CD4-positive, alpha-beta T cell treated with Interferon alpha-2 for 1 hour (primary cell): ENCODE measurements at places on chromosomes 2 and 18.

GRCh38 chr18:70030728-70031127, 83.1 kb upstream of the CD226 start:
- no peak for DNase-seq

GRCh38 chr2:109438773-109439389, 174.9 kb downstream of the SEPTIN10 start:
- DNase-seq: no peak

GRCh38 chr2:223012291-223012690, 39.7 kb upstream of the KCNE4 start:
- no peak for DNase-seq

- no peak for DNase-seq
Observed at GRCh38 chr18:55362303-55362702, 225.7 kb downstream of the TCF4 start.

GRCh38 chr2:231191896-231192872, 6.2 kb upstream of the ARMC9 start:
- DNase-seq: no peak

DNA sequence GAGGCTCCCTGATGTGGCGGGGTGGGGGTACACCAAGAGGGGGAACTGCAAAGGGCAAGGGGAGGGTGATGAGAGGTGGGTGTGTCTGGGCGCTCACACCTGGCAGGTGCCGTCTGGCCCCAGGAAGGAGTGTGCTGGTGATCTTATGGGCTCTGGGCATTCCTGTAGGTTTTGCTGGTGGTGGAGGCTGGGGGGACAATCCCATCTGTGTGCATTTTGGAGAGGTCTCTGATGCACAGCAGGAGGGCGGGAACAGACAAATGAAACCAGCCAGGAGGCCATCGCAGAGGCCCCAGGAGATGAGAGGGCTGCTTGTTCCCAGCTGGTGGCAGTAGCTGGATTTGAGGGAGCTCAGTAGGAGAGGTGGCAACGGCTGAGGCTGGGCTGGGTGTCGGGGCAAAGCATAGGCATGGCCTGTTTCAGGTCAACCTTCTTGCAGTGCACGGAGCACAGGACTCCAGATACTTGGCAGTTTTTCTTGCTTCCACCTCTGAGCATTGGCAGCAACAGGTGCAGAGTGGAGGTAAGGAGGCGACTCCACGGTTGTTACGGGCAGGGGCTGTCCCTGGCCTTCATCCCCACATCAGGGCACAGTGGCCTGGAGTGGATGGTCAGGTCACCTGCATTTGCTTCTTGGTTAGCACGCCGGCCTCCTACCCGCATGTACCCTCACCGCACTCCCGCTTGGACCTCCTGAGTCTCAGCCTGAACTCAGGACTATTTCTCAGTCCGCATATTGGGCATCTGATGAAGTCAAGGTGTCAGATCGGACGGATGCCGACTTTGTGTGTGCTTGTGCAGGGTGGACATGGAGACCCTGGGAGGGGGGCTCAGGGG, 194.2 kb upstream of the HDAC4 start:
- DNase-seq: no peak

GRCh38 chr2:147223119-147223518, 621.7 kb upstream of the ACVR2A start:
- DNase-seq: no peak

DNA sequence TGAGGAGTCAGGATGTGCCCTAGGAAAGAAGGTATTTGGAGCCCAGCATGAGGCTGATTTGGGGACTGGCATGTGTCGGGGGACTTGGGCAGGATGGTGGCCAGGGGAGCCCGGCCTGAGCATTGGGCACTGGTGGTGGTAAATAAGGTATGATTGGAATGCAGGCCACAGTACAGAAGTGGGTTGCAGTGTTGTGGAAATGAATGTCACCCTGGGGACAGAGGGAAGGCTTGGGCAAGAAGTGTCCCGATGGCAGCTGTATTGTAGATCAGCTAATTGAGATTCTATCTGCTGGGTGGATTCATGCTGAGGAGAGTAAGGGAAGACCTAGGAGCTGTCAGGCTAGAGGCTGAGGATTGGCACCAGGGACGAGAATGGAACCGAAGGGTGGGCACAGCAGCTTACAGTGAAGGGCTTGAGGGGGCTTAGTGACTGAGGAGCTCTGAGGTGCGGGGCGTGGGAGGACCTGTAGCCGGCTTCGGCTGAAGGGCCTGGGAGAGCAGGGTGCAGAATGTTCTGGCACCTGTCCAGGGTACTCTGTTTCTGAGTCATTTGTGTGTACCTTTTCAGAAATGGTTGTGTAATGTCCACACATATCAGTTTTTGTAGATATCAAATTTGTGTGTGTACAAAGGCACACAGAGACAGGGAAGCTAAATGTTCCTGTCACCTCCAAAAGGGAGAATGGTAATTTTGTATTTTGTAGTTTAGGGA, 170.2 kb downstream of the PRKCE start:
- no peak for DNase-seq

DNA sequence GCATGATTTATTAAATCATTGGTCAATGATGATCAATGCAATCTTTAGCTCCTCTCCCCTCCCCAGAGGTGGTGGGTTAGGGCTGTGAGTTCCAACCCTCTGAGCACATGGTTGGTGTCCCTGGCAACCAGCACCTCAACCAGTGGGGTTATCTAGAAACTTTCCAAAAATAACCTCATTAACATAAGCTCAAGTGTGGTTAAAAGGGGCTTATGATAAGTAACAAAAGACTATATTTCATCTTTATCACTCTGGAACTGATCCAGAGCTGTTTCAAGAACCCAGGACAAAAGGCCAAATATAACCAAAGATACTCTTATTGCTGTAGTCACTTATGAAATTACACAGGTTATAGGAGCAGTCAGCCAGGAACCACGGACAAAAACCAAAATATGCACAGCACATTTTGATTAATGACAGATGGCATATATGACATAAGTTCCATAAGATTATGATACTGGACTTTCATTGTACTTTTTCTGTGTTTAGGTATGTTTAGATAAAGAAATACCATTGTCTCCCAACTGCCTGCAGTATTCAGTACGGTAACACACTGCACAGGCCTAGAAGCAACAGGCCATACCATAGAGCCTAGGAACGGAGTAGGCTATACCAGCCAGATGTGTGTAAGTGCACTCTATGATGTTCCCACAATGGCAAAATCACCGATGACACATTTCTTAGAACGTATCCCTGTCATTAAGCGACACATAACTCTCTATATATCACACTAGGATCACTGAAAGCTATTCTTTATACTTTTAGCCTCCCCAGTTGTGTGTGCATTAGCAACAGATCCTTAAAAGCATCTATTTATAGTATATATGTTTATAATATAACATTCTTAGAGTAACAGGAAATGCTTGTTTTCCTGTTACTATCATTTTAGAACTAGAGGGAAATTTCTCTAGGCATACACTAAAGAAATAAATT, 31.9 kb downstream of the KIDINS220 start:
- DNase-seq: no peak

DNA sequence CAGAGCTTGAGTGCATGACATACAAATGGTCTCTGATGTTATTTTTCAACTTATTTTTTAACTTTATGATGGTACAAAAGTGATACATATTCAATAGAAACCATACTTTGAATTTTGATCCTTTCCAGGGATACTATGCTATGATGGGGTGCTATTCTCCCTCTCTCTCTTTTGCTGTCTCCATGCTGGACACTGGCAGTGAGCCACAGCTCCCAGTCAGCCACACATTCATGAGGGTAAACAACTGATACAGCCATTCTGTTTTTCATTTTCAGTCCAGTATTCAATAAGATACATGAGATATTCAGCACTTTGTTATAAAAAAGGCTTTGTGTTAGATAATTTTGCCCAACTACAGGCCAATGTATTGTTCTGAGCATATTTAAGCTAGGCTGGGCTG, 859.3 kb upstream of the KLHL29 start:
- DNase-seq: no peak

DNA sequence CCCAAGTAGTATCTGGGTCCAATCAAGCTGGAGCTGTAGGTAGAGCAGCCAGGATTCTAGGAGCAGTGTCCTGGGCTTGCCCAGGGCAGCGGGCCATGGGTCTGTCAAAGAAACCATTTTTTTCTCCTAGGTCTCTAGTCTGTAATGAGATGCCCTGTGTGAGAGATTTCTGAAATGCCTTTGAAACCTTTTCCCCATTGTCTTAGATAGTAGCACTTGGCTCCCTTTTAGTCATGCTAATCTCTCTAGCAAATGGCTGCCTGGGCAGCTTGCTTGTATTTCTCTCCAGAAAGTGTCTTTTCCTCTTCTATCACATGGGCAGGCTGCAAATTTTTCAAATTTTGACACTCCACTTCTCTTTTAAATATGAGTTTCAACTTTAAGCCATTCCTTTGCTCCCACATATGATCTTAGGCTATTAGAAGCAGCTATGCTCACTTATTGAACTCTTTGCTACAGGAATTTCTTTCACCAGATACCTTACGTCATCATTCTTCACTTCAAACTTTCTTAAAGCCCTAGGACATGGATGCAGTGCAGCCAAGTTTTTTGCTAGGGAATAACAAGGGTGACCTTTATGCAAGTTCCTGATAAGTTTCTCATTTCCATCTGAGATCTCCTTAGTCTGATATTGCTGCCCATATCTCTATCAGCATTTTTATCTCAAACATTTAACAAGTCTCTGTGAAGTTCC, 890.2 kb upstream of the VRK2 start:
- DNase-seq: no peak

DNA sequence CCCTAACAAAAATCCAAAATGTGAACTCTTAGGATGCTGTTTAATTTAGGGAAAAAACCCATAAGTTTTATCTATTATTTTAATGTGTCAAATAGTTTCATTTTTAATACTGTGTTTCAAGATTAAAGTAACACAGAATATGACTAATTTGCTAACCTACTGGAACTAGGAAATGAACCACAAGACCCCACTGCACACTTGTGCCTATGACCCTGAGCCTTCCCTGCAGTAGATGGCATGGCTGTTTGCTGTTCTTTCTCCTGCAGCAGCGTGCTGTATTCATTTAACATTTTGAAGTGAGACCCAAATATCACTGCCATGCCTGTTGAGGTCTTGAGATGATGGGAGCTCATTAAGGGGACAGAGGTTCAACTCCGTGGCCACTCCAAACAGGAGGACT, 565.2 kb upstream of the NRP2 start:
- no peak for DNase-seq

DNA sequence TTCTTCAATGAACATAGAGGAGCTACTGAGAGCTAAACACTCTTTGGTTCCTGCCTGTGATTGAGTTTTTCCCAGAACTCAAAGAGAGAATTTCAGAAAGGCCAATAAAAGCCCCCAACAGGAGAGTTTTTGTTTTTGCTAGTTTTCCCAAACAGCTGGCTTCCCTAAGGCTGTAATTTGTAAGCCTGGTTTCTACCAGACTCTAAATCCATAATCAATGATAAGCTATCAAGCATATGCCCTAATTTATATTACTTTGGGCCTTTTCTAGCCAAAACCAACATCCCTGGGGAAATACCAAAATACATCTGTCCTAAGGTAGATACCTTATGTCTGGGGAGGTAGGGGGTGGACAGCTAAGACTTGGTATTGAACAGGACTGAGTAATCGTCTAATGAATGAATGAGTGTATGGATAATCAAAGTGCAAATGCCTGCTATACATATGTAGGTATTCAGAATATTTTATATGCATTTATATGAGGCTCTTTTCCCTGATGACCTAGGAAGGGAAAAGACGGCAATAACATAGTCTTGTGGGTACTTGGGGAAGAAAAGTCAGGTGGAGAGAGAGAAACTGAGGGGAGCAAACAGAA, 26.0 kb upstream of the APOB start:
- DNase-seq: no peak

DNA sequence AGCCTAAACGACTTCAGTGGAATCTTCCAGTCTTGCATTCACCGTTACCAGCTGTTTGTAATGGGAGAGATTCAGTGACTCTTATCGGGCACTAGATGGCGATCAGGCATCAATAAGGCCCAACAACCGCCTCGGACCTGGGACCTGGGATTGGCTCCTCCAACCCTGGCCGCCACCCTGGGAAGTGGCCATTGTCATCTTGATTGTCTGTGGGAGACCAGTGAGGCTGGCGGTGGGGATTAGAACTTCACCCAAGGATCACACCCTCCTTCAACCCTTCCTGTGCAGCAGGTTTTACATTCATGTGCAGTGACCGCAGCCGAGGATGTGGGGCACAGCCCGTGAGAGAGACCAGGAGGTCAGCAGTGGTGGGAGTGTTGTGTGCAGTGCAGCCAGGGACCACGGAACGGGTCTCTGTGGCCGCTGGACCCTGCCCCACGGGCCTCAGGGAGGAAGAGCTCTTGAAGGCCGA, 85.3 kb downstream of the SPP2 start:
- peak; percentile 54 for DNase-seq

- DNase-seq: no peak
Observed at GRCh38 chr2:14517731-14518130, 114.8 kb upstream of the LRATD1 start.

GRCh38 chr2:158061763-158062162, 39.9 kb upstream of the UPP2 start:
- DNase-seq: no peak

DNA sequence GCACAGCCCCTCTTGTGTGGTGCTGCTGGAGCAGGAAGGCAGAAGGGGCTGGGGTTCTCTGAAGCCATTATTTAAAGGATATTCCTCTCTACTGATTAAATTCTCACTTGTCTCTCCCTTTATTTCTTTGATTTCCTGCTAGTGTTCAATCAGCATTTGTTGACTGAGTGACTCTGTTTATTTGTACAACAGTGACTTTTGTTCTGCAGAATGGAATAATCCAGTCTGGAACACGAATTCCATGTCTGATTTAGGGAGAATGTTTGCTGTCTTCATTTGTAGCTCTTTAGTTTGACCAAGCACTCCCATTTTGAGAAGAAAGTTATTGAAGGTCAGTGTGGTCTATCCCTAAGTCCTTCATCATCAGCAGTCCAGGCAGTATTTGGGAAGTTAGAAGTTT, 141.2 kb downstream of the SETBP1 start:
- DNase-seq: no peak

DNA sequence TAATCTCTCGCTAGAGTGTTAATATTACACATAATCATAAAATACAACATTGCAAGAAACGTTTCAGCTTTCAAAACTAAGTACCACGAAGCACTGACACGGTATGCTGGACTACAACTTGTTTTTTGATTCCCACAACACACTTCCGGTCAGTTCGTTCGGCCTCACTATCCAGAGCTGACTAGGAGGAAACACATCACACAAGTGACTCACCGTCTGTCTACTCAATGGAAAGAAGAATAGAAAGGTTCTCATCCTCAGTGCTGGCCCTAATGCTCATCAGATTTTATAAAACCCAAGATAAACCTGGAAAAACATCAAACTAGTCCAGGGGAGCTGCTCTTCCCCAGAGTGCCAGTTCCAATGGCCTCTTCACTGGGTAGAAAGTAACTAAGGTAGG, 42.9 kb downstream of the ZNF385B start:
- DNase-seq: no peak

GRCh38 chr2:201448701-201449100, 2.6 kb downstream of the TRAK2 start:
- peak; percentile 18 for DNase-seq

GRCh38 chr2:211903961-211904360, 634.6 kb downstream of the ERBB4 start:
- DNase-seq: no peak

GRCh38 chr18:35141077-35141476, 99.8 kb upstream of the ZNF397 start:
- DNase-seq: no peak

- DNase-seq: no peak
Observed at GRCh38 chr2:223058952-223059716, 7.1 kb downstream of the KCNE4 start.

- DNase-seq: no peak
Observed at GRCh38 chr2:227464851-227465250, 7.1 kb upstream of the AGFG1 start.

- DNase-seq: no peak
Observed at GRCh38 chr2:151771599-151772358, 37.5 kb upstream of the NEB start.

- DNase-seq: no peak
Observed at GRCh38 chr2:146265656-146266055, 1579.2 kb upstream of the ACVR2A start.
